Lung (tissue), 17 donors: ENCODE measurements at places on chromosomes 5 and 9. TPM values are rescaled to one million over a fixed set of nuclear protein-coding genes. Genes with fewer than 3 reads are reported as not detected.

FGF1 gene
- polyA plus RNA-seq, result 1.1 TPM

PRUNE2 gene
- 5.1 TPM for polyA plus RNA-seq

CRHBP gene
- polyA plus RNA-seq, result 0.30 TPM

PGM5 gene
- 4.3 TPM for polyA plus RNA-seq

DNA sequence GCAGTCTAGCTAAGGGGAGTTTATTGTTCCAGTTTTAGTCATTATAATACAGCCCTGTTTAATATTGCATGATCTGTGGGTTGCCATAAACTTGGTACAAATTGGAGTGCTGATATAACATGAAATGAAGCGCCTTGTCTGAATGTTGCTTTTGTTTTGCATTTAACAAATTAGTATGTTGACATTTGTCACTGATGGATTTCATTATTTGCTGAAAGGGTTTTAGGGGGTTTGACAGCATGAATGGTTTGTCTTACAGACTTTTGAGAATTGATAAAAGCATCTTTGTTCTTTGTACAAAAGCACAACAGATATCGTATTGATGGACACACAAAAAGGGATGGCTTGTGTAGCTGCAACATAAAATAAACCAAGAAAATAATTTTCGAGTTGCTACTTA lies 178.3 kb downstream of the AOPEP start:
- peaks cover 13% of the 10 kb centered on the region for H3K4me1 ChIP-seq
- no peak for DNase-seq
- H3K27me3 ChIP-seq, result no peaks in the 10 kb centered on the region
- H3K4me3 ChIP-seq, result no peak overlapping the region
- no peak overlapping the region for H3K27ac ChIP-seq

DNA sequence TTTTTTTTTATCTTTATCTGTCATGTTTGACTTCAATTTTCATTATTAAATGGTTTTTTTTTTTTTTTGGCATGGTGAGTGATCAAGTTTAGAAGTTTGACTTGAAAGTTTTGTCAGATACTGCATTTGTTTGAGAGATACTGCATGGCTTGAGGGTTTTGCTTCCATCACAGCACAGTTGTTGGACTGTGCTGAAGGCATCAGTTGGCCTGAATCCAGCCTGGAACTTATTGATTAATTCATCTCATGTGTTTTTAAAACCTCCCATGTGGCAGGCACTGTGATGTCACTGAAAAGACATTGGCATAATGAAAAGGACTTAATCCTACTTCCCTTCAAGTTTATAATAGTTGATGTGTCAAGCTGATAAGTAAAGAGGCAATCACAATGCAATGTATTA lies 128.4 kb downstream of the FGF10 start:
- no peak overlapping the region for H3K27ac ChIP-seq
- H3K4me1 ChIP-seq, result no peaks in the 10 kb centered on the region
- H3K4me3 ChIP-seq, result no peak overlapping the region
- no peaks in the 10 kb centered on the region for H3K27me3 ChIP-seq
- no peak for DNase-seq

DNA sequence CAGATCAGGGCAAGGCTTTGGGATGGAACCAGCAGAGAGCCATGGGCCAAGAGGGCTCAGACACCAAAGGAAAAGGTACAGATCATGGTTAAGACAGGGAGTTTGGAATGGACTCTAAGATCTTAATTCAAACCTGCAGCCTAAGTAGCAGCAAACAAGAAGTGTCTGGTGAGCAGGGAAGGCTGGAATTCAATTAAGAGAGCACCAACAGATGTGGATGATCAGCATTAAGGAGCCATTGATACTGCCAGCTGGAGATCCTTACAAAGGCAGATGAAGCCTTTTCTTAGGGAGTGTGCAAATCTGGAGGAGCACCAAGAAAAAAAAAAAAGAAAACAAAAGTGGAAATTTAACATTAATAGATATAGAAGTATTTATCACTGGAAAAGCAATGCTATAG lies 516.8 kb downstream of the RASEF start:
- peak; percentile 77 for DNase-seq
- no peaks in the 10 kb centered on the region for H3K36me3 ChIP-seq
- H3K4me3 ChIP-seq, result no peak overlapping the region
- no peak overlapping the region for H3K27ac ChIP-seq
- peaks cover 3% of the 10 kb centered on the region for H3K4me1 ChIP-seq
- H3K27me3 ChIP-seq, result no peaks in the 10 kb centered on the region

DNA sequence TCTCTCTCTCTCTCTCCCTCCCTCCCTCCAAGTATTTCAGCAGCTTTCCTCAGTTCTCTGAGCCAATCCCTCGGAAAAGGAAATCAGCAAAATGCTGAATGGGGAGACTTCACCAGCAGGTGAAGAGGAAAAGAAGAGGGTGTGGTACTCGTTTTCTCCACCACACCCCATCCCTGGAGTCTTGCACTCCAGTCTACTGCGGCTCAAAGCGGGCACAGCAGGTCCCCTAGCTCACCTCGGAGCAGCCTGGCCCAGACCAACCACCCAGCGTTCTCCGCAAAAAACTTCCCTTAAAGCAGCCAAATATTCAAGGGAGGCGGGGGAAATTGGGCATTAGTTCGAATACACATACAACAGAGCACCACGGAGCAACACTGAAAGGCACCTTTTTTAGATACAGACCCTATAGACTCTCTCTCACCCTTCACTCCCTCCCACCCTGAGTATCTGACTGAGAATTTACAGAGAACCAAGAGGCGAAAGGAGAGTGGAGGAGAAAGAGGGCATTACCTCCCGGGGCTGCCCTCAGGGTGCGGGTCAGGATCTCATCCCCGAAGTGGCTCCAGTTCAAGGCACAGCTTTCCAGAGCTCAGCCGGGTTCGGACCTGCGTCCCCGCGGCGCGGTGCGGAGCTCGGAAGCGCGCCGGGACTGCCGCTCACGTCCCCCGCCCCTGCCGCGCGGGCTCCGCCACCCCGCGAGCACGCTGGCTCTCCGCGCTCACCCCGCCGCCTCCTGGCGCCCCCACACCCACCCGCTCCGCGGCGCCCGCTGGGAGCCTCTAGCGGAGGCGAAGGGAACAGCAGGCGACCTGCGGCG lies 1638.5 kb upstream of the C9orf72 start:
- H3K27ac ChIP-seq, result no peak overlapping the region
- H3K36me3 ChIP-seq, result no peaks in the 10 kb centered on the region
- peaks cover 15% of the 10 kb centered on the region for H3K27me3 ChIP-seq
- peaks cover 9% of the 10 kb centered on the region for H3K4me1 ChIP-seq
- DNase-seq, result peak; percentile 73
- no peak overlapping the region for H3K4me3 ChIP-seq

DNA sequence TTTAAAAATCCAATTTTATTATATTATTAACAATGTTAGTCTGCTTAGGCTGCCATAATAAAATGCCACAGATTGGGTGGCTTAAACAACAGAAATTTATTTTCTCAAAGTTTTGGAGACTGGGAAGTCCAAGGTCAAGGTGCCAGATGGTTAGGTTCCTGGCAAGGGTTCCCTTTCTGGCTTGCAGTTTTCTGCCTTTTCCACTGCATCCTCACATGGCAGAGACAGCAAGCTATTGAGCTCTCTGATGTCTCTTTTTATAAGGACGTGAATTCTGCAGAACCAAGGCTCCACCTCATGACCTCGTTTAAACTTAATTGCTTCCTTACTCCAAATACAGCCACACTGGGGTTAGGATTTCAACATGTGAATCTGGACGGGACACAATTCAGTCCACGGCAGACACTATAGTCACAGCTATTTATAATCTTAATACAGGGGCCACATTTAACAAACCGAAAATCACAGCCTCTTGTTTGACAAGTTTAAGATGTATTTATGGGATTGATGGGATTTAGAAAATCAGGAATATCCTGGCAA lies 174.9 kb upstream of the PUM3 start:
- H3K27me3 ChIP-seq, result peaks cover 2% of the 10 kb centered on the region
- no peaks in the 10 kb centered on the region for H3K4me1 ChIP-seq
- no peak for DNase-seq
- no peak overlapping the region for H3K27ac ChIP-seq

DNA sequence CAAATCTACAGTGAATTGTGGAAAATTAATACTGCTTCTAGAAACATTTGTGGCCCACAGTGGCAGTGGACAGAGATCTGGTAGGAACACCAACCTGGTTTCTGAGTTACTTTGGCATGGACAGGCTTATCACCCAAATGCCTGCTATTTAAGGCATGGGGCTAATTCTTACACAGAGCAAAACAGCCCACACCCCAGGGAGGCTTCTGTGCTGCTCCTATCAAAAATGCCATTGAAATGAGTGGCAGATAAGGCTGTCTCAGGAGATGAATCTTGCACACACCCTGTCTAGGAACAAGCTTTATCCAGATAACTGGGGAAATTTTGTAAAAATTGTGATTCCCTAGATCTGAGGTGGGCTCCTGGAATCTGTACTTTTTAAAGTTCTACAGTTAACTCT lies 307.1 kb downstream of the TLE1 start:
- no peak overlapping the region for H3K27ac ChIP-seq
- no peak overlapping the region for H3K4me3 ChIP-seq
- H3K4me1 ChIP-seq, result no peaks in the 10 kb centered on the region
